Motor neuron (in vitro differentiated cells): ENCODE measurements at places on chromosomes 1 and 21. TPM values are rescaled to one million over a fixed set of nuclear protein-coding genes. Genes with fewer than 3 reads are reported as not detected.

Gene KCNJ10
- 3.8 and 3.9 TPM in 2 replicates for total RNA-seq

Gene TIAM1
- 18.7 and 20.8 TPM in 2 replicates for total RNA-seq

Gene TTLL10
- total RNA-seq, result not detected in 2 replicates

Gene CHIA
- total RNA-seq, result 0.10 and 0.15 TPM in 2 replicates

Gene BCAN
- total RNA-seq, result 0.81 and 1.9 TPM in 2 replicates

Gene LCE6A
- 0.87 TPM in 1 of 2 replicates, not detected in the other for total RNA-seq

Gene AMY1C
- not detected in 2 replicates for total RNA-seq

Gene RIPK4
- 0.16 and 0.18 TPM in 2 replicates for total RNA-seq

Gene FCAMR
- 0.31 and 0.49 TPM in 2 replicates for total RNA-seq

Gene PROX1
- total RNA-seq, result 0.27 and 0.66 TPM in 2 replicates

Gene OR4F16
- total RNA-seq, result 0.67 and 1.2 TPM in 2 replicates

Gene TRIM46
- 0.20 and 0.54 TPM in 2 replicates for total RNA-seq

Gene PHLDA3
- 15.0 and 15.7 TPM in 2 replicates for total RNA-seq

Gene ZNF670
- 2.2 and 3.2 TPM in 2 replicates for total RNA-seq

Gene ADAMTSL4
- total RNA-seq, result 9.1 and 45.8 TPM in 2 replicates
